ENCODE measurements at places on chromosomes 6 and 20. TPM values are rescaled to one million over a fixed set of nuclear protein-coding genes. Genes with fewer than 3 reads are reported as not detected.
A peak's percentile ranks its signal among the peaks of the same experiment; 100 is the strongest.

GRCh38 chr6:16582446-16583143 lies 178.7 kb downstream of the ATXN1 start:
- H3K27me3 ChIP-seq = no peaks in the 10 kb centered on the region
- H3K36me3 ChIP-seq = no peaks in the 10 kb centered on the region
- H3K4me3 ChIP-seq = no peak overlapping the region
- no peaks in the 10 kb centered on the region for H3K4me1 ChIP-seq
- no peak overlapping the region for H3K27ac ChIP-seq

The MEP1A gene
- not detected for polyA plus RNA-seq

DNA sequence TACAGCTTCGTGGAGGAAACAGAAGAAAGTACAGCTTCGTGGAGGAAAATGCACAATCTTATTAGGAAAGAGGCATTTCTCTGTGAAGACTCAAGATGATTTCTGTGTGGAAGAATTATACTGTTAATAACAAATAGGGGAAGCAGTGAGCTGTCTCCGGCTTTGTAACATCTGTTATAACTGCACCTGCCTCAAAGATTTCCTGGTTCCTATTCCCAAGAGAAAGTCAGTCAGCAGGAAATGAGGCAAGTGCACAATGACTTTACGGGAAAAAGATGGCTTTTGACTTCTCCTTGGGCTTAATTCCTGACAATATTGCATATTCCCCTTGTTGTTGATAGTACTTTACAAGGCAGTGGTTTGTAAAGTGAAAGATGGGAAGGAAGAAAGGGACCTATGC lies 538.5 kb downstream of the BMP2 start:
- H3K27ac ChIP-seq = no peak overlapping the region
- no peaks in the 10 kb centered on the region for H3K4me1 ChIP-seq
- DNase-seq = no peak
- no peaks in the 10 kb centered on the region for H3K36me3 ChIP-seq
- H3K4me3 ChIP-seq = no peak overlapping the region
- H3K27me3 ChIP-seq = peaks cover 4% of the 10 kb centered on the region

DNA sequence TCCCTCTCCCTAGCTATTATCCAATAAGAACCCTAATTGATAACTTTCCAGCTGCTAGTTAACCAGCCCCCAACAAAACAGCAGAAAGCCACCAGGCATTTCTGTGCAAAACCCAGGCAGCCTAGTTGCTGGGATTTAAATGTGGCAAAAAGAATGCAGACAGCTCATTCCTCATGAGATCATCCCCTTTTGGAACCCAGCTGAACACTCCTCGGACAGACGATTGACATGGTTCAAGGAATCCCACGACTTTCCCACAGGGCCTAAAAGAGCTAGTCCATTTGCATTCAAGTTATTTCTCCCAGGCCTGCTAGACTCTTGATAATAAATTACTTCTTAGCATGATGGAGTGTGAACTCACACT lies 24.0 kb downstream of the JAG1 start:
- DNase-seq = no peak
- H3K27me3 ChIP-seq = peaks cover 13% of the 10 kb centered on the region
- H3K4me1 ChIP-seq = no peaks in the 10 kb centered on the region
- H3K4me3 ChIP-seq = no peak overlapping the region
- H3K36me3 ChIP-seq = no peaks in the 10 kb centered on the region
- H3K27ac ChIP-seq = no peak overlapping the region

- H3K36me3 ChIP-seq = peaks cover 14% of the 10 kb centered on the region
- DNase-seq = no peak
- H3K4me3 ChIP-seq = peak overlapping the region; percentile 33
- H3K27me3 ChIP-seq = no peaks in the 10 kb centered on the region
Observed at GRCh38 chr6:52491203-52492069, 71.3 kb downstream of the EFHC1 start.

- H3K36me3 ChIP-seq = no peaks in the 10 kb centered on the region
- H3K4me1 ChIP-seq = no peaks in the 10 kb centered on the region
- no peak overlapping the region for H3K27ac ChIP-seq
- no peak overlapping the region for H3K4me3 ChIP-seq
Observed at GRCh38 chr20:51961964-51962761, 159.8 kb upstream of the SALL4 start.

DNA sequence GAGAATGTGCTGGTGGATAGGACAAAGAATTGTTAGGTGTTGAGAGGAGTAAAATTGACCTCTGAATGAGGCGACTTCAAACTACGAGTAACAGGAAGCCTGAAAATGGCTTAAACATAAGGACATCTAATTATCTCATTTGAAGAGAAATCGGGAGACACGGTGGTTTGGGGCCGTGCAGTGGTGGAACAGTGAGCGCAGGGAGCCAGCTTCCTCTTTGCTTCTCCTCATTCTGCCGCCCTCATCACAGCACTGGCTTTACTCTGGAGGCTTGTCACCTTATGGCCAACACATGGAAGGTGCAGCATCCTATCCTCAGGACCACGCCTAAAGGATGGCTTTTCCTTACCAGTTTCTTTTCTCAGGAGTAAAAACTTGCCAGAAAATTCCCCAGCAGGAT lies 114.3 kb downstream of the B3GAT2 start:
- H3K4me3 ChIP-seq = no peak overlapping the region
- H3K27ac ChIP-seq = no peak overlapping the region
- peaks cover 7% of the 10 kb centered on the region for H3K4me1 ChIP-seq
- DNase-seq = no peak
- no peaks in the 10 kb centered on the region for H3K36me3 ChIP-seq

The PKIB gene
- polyA plus RNA-seq = not detected

GRCh38 chr6:37954791-37955190 lies 135.3 kb downstream of the ZFAND3 start:
- no peaks in the 10 kb centered on the region for H3K27me3 ChIP-seq
- peaks cover 39% of the 10 kb centered on the region for H3K4me1 ChIP-seq
- H3K4me3 ChIP-seq = no peak overlapping the region

- no peak overlapping the region for H3K4me3 ChIP-seq
- no peaks in the 10 kb centered on the region for H3K36me3 ChIP-seq
- H3K27me3 ChIP-seq = no peaks in the 10 kb centered on the region
- DNase-seq = no peak
- H3K27ac ChIP-seq = no peak overlapping the region
Observed at GRCh38 chr6:78513856-78514255, 353.5 kb upstream of the IRAK1BP1 start.

- H3K4me1 ChIP-seq = peaks cover 27% of the 10 kb centered on the region
- no peaks in the 10 kb centered on the region for H3K36me3 ChIP-seq
- no peaks in the 10 kb centered on the region for H3K27me3 ChIP-seq
- peak overlapping the region; percentile 91 for H3K4me3 ChIP-seq
- DNase-seq = peak; percentile 79
Observed at GRCh38 chr6:30541515-30542403, 14.5 kb downstream of the GNL1 start.

GRCh38 chr6:72861935-72862432 lies 240.1 kb downstream of the KCNQ5 start:
- peaks cover 42% of the 10 kb centered on the region for H3K4me1 ChIP-seq
- peak overlapping the region; percentile 65 for H3K27ac ChIP-seq

The ASIP gene
- polyA plus RNA-seq = not detected

DNA sequence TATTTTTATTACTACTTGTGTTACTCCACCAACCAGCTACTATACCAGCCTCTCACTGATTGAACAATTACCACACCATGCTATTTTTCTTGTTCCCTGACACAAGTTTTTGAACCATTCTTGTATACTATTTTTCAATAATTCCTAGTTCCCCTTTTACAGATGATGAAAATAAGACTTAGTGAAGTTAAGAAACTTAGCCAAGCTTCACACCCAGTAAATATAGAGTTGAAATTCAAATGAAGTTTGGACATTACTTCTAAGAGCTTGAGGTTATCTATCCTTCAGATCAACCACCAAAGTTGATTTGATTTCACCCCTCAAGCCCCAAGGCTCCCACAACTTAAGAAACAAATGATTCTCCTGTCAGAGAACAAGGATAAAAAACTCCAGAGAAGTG lies 13.1 kb upstream of the BCAS1 start:
- peaks cover 20% of the 10 kb centered on the region for H3K4me1 ChIP-seq
- H3K27me3 ChIP-seq = no peaks in the 10 kb centered on the region
- no peak overlapping the region for H3K27ac ChIP-seq
- peaks cover 8% of the 10 kb centered on the region for H3K36me3 ChIP-seq
- H3K4me3 ChIP-seq = no peak overlapping the region

DNA sequence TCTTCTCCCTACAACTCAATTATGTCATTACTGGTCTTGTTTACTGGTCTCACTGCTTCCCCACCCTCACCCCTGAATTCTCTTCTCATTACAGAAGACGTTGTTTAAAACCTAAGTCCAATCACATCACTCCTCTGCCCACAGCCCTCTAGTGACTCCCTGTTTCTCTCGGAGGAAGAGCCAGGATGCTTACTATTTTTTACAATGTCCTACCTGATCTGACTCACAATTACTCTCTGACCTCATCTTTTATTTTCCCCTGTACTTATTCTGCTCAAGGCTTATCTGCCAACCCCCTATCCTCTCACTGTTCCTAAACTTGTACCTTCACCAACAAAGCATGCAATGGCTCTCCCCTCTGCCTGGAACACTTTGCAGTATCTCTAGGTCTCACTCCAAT lies 400.4 kb upstream of the PTCHD4 start:
- DNase-seq = no peak
- H3K27me3 ChIP-seq = no peaks in the 10 kb centered on the region
- no peaks in the 10 kb centered on the region for H3K4me1 ChIP-seq
- H3K4me3 ChIP-seq = no peak overlapping the region

DNA sequence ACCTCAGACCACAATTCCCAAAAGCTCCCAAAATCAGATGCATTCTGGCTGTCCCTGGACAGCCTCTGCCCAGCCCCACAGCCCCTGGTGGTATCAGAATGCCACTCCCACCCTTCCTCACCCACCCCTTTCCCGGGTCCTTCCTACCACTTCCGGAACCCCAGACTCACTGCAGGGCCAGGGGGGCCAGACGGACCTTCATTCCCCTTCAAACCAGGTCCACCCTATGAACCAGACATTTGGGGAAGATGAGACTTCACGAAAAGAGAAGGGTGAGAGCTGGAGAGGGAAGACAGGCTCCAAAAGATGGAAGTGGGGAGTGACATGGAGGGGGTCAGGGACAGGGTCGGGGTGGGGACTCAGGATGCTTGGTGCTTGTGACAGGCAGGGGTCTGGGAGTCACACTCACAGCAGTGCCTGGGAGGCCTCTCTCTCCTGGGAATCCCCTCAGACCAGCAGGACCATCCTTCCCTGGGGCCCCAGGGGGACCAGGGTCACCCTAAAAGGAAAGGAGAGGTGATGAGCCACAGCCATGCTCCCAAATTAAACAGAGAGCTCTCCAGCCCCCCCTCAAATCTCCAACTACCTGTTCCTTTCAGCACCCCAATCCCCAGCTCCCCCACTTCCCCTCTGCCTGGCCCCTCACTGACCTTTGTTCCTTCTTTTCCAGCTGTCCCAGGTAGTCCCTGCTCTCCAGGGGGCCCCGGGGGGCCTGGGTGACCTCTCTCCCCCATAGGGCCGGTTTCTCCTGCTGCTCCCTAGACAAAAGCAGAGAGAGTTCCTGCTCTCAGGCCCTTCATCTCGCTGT lies 20.2 kb downstream of the COL11A2 start:
- no peak for DNase-seq
- peaks cover 12% of the 10 kb centered on the region for H3K4me1 ChIP-seq
- no peak overlapping the region for H3K27ac ChIP-seq
- H3K27me3 ChIP-seq = peaks cover 37% of the 10 kb centered on the region
- no peaks in the 10 kb centered on the region for H3K36me3 ChIP-seq
- H3K4me3 ChIP-seq = peak overlapping the region; percentile 59

The ULBP3 gene
- not detected for polyA plus RNA-seq
